ENCODE measurements at places on chromosomes 1 and 21.

- no peak for DNase-seq
Measured at GRCh38 chr1:217535601-217536377, 95.1 kb downstream of the GPATCH2 start.

DNA sequence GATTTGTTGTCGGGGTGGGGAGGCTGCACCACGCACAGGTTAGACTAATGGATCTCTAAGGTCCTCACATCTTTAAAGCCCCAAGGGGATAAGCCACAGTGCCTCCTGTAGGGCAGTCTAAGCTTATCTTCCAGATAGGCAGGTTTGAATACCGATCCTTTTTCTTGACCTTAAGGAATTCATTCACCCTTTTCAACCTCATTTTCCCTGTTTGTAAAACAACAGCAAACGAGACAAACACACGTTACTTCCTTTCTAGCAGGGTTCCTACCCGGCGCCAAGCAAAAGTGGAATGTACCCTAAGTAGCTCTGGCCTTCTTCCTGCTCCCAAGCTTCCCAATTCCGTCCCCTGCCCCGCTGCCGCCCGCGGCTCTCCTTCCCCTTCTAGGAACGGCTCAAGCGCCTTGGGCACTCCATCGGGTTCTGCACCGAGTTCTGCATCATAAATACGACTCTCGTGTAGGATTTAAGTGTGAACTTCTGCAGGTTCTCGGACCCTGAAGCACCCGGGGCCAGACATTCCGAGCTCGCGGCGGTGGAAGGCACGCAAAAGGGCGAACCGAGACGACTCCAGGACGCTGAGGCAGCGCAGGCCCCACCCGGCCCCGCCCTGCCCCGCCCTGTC lies 548 bp upstream of the CDC20 start:
- DNase-seq = peak; percentile 33

DNA sequence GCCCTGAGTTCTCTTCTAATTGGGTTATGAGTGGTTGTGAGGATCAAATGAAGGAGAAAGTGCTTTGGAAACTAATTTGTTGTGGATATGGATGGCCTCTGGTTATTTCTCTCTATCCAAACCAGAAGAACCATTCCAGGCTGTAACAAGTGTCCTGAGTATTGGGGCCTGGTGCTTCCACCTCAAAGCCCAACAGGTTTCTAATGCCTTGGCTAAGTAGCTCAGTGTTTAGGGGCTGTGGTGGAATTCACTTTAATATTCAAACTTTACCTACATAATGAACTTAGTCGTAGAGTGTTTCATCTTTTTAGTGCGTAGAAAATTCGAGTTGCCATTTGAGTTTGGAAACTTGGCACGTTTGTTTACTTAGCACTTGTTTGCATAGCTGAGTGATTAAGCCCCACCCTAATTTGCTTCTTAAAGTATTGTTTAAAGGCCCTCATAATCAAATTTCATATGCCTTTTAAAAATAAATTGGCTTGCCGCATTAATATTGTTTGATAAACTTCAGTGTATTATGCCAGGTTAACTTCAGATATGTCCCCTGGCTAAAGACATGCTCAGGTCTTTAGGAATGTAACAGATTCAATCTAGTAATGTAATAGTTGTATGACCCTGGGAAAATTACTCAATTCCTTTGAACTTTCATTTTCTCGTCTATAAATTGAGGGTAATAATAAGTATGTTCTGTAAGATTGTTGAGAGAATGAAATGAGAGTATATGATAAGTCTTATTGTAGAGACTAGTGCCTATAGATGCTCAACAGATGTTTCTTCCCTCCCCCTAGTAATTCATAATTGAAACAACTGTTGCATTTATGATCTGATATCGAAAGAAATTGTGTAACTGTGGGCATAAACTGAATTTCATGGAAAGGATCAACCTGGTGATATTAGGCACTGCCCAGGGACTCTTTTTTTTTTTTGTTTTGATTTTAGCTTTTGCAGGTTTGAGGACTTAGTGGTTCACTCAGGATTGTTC lies 1.6 kb downstream of the AGO4 start:
- no peak for DNase-seq

GRCh38 chr1:89900323-89900722 lies 79.5 kb downstream of the LRRC8D start:
- no peak for DNase-seq

DNA sequence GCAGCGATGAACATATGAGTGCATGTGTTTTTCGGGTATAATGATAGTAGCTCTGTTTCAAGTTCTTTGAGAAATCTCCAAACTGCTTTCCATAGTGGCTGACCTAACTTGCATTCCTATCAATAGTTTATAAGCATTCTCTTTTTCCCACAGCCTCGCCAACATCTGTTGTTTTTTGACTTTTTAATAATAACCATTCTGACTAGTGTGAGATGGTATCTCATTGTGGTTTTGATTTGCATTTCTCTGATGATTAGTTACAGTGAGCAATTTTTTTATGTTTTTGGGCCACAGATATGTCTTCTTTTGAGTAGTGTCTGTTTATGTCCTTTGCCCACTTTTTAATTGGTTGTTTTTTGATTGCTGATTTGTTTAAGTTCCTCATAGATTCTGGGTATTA lies 10.6 kb upstream of the RUNX1 start:
- no peak for DNase-seq

DNA sequence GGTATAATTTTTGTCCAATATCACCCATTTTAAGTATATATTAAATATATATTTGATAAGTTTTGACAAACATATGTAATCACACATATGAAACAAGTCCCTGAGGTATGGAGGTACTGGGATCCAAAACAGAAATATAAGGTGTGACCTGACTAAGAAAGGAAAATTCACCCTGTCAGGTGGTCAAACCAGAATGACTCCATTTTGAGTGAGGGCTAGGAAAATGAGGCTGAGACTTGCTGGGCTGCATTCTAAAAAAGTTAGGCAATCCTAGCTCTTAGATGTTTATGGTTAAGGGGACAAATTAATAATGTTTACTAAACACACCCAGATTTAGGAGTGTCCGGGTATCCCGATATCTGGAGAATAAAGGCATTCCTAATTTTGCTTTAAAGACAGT lies 11.6 kb upstream of the SLC19A2 start:
- no peak for DNase-seq

DNA sequence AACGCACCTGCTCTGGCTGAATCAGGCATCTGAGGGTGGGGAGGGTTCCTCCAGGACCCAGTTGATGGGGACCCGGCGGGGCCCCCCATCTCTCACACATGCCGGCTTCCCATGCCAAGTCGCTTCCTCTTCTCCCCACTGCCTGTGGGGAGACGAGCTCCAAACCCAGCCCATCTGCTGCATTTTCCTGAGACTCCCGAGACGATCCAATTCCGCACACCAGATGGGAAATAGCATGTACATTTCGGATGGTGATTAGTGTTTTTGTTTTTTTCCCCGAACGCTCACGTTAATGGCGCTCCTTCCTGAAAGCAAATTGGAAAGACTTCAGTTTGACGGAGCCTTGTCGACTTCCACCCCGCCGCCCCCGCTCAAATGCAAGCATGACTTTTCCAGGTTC lies 13.2 kb upstream of the GRIK3 start:
- DNase-seq = no peak

- DNase-seq = no peak
Measured at GRCh38 chr1:4161366-4162006, 261.4 kb upstream of the C1orf174 start.

- no peak for DNase-seq
Measured at GRCh38 chr21:31920275-31920674, 47.5 kb downstream of the HUNK start.

GRCh38 chr1:185672719-185673360 lies 61.4 kb upstream of the HMCN1 start:
- no peak for DNase-seq

- no peak for DNase-seq
Measured at GRCh38 chr21:25791319-25791718, 56.5 kb downstream of the GABPA start.

GRCh38 chr1:198283222-198283621 lies 126.4 kb downstream of the NEK7 start:
- no peak for DNase-seq

DNA sequence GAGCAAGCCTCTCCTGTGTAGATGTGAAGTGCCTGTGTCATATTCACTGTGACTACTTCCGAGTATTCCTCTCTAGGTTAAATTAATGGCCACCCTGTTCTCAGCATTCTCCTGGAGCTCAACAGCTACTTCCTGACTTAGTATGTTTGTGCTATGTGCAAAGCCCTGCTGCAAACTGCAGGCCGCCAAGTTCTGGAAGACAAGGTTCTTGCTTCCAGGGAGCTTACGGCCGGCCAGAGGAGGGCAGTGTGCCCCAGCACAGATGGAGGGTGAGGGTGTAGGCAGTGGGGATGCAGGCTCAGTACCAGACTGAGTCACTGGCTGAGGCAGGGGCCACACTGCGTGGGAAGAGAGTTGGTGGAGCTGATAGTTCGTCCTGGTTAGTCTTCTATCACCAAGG lies 43.2 kb downstream of the ELK4 start:
- no peak for DNase-seq

DNA sequence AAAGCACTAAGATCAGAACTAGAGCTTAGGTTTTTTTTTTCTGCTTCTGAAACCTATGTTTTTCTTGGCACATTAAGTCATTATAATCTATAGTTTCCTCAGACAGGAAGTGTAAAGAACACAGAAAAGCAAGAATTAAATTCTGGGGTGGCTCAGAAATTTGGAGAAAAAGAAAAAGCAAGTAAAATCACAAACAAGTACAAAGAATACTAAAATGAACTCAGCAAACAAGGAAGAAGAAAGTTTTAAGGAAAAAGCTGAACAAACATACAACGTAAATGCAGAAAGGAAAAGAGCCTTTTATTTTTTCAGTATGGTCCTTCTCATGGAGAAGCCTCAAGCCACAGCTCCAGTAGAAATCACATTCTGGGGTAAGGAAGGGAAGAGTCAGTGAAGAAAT lies 8.6 kb upstream of the CNN3 start:
- DNase-seq = no peak

DNA sequence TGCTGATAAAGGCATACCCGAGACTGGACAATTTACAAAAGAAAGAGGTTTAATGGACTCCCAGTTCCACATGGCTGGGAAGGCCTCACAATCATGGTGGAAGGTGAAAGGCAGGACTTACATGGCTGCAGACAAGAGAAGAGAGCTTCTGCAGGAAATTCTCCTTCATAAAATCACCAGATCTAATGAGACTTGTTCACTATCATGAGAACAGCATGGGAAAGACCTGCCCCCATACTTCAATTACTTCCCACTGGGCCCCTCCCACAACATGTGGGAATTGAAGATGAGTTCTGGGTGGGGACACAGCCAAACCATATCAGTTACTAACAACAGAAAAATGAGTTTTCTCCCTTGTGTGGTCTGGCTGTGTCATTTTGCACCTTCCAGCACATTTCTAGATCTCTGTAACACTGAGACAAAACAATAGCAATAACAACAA lies 741.4 kb downstream of the KCNT2 start:
- peak; percentile 37 for DNase-seq

GRCh38 chr1:42913426-42914091 lies 45.1 kb downstream of the SLC2A1 start:
- DNase-seq = peak; percentile 86

GRCh38 chr21:16496609-16497008 lies 766.8 kb downstream of the USP25 start:
- no peak for DNase-seq

GRCh38 chr1:168728473-168729404 lies at the start of gene DPT:
TSS of gene DPT (minus strand) at chr1:168729206. CDS start at chr1:168729174, 32 bp downstream.
- no peak for DNase-seq

DNA sequence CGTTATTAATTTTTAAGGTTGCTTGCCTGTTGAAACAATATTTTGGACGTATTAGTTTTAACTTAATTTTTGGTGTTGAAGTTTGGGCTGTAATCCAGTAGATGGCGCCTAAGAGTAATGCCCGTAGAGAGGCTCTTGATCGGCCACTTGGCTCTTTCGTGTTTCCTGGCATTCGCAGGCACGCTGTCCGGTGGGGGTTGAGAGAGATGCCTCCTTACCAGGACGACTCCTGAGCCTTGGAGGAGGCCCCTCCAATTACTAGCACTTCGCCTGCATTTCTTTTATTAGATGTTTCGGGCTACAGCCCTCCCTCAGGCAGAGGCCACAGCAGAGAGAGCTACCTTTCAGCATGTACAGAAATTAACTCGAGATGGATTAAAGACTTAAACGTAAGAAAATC lies 12.0 kb downstream of the OR2M4 start:
- DNase-seq = peak; percentile 11

DNA sequence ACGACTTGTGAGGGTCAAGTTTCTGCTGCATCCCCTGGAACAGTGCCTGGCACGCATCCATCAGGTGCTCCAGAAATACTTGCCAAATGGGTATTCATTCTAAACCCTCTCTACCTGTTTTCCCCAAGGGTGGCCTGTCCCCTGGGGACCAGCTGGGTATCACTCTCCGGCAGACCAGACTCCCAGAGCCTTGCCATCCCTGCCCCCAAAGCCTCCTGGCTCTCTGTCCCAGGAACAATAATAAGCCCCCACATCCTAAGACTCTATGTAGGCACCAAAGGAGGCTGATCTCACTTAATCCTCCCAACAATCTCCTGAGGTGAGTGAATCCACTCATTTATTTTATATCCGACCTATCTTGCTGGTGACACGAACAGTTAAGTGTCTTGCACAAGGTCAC lies 96.7 kb downstream of the MRPL37 start:
- no peak for DNase-seq

DNA sequence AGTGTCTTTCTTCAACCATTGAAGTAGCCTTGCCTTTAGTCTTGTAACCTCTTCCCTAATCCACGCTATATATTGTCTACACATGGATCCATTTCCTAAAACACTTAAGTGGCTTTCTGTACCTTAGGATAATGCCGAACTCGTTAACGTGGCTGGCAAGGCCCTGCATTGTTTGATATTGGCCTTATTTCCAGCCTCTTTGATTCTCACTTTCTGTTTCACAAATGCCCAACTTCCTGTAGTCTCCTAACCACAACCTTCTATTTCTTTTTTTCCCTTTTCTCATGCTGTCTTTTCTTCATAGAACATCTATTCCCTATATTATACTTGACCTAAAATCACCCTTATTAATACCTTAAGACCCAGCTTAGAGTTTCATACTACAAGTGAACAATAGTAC lies 536.0 kb downstream of the LMO4 start:
- DNase-seq = no peak

DNA sequence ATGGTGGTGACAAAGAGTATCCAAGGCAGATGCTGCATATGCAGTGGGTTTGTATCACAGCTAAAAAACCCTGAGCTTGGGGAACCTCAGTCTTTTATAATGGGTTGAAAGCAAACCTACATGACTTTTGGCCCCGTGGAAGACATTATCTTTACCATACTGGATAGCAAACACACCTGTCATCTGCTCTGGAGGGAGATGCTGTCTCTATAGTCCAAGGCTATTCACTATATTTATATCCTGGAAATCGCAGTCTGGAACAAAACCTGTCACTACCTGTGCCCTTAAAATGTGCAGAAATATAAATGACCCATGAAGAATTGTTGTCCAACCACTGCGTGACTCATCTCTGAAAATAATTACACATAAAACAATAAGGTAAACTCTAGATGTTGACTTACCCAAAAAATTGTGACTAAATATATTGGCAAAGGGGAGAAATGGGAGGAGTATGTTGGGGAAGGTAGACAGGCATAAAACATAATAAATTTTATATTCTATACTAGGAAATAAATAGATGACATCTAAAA lies 121.0 kb upstream of the CXADR start:
- DNase-seq = no peak

- DNase-seq = no peak
Measured at GRCh38 chr21:31193761-31194160, 150.3 kb downstream of the TIAM1 start.

- no peak for DNase-seq
Measured at GRCh38 chr1:114467491-114467890, 43.5 kb downstream of the TRIM33 start.

GRCh38 chr1:90964444-90965035 lies 57.3 kb downstream of the ZNF644 start:
- DNase-seq = peak; percentile 24

All from hematopoietic multipotent progenitor cell treated with erythropoietin and hydrocortisone succinate and interleukin-3 and kit ligand, for 17 days (in vitro differentiated cells).